ENCODE measurements at places on chromosomes 1 and 21.

GRCh38 chr1:21338573-21339355 is 48.5 kb upstream of the ECE1 start:
- DNase-seq: no peak

- DNase-seq: no peak
These were observed 633.7 kb downstream of the USP25 start for GRCh38 chr21:16363518-16363917.

DNA sequence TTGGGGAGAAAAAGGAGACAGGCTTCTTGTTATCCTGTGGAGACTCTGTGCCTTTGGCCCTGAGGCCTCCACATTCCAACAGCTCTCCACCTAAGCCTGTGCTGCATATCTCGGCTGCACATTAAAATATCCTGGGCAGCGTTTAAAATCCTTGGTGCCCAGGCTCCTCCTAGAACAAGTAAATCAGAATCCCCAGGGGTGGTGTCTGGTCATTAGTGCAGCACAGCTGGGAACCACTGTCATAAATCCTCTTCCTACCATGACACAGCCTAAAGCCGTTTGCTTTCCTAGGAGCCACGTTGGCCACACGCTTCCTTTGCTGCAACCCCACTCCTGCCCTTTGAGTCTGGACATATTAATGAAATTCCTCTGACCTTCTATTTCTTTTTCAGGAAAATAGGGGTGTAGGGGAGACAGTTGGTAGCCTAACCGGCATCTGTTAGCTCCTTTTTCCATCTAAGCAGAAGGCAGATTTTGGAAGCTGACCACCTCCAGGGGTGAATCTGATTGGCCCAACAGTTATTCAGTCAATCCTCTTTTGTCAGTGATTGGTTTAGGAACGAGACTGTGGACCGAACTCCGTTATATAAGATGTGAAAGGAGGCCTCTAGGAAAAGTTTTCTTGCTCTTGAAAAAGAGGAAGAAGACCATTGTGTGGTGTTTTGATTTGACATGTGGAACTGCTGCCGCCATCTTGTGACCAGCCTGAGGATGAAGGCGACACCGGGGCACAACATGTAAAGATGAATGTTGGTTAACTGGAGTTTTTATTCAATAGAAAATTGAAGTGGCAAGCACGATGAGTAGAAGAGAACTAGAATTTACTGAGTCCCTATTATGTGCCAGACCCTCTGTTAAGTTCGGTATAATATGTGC is 41.9 kb downstream of the JUN start:
- no peak for DNase-seq

GRCh38 chr1:12075195-12076114 is 12.4 kb downstream of the TNFRSF8 start:
- DNase-seq: no peak

DNA sequence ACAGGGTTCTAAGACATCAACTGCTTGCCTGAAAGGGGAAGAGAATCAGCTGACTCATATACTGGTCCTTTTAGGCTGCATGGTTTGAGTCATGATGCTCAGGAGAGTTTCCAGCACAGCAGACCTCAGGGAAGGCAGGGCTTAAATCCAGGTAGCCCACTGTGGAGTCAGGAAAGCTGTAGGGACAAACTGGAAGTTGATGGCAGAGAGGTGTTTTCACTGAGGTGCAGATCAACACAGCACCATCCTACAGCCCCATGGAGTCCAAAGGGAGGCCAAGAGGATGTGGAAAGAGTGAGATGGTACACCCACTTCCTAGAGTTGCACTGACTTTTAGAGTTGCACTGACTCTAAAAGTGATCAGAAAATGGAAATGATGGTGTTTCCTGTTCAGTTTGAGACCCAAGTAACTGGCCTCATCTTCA is 252.4 kb upstream of the DUSP10 start:
- no peak for DNase-seq

DNA sequence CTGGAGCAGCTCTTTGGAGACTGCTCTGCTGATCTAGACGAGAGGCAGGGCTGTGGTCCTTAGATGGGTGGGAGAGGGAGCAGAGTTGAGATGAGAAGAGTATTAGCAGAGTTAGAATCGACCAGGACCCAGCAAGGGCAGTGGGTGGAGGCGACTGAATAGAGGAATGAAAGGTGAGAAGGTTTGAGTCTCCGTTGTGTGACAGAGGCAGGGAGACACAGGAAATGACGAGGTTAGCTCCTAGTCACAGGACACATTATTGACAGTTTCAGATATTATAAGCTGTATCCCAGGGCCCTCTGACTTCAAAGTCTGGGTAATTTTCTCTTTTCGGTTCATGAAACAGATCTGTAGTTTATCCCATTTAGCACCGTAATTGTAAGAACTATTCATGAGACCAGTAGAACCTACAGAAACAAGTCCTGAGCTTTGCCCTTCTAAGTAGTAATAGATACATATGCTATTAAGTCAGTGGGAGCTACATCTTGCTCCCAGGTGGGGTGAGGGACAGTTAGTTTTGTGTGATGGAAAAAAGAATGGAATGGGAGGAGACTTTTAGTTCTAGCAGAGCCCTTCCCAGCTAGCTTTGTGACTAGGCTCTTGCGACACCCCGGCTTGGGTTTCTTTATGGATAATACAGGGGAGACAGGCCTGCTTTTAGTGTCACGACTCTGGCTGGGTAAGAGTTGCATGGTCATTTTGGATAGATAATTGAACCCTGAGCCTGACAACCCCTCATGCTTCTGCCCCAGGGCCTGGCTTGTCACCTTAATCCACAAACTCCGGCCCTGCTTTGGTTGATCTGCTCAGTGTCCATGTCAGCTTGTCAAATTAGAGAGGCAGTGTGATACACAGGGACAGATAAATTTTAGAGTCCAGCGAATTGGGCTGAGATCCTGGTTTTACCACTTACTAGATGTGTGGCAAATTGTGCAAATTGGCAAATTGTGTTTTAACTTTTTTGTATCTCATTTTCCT is 70.2 kb downstream of the UCK2 start:
- no peak for DNase-seq

- DNase-seq: no peak
These were observed 9.8 kb upstream of the SMAP2 start for GRCh38 chr1:40363721-40364120.

DNA sequence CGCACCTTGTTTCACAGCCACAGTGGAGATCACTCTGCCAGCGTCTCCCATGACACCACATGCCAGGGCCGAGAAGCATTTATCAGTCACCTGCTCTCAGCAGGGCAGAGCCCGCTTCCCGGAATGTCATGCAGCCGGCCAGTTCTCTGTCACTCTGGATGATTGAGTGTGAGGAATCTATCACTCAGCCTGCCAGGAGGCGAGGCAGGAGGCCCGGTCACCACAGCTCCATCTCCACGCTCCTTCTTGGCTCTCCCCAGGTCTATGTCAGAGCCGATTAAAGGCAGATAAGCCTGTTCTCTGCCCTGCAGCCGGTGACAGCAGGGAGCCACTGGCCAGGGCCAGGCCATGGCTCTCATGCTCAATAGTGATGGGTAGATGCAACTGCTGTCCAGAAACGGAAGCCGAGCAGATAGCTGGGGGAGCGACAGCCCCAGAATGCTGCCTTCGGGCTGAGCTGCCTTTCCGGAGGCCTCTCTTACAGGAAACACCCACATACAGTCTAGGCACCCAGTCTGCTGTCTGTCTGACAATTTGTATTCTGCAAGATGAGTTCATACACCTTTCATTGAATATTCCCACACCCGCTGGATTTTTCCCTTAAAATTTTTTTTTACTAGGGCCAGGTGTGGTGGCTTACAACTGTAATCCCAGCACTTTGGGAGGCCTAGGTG is 64.1 kb downstream of the ACTL8 start:
- no peak for DNase-seq

DNA sequence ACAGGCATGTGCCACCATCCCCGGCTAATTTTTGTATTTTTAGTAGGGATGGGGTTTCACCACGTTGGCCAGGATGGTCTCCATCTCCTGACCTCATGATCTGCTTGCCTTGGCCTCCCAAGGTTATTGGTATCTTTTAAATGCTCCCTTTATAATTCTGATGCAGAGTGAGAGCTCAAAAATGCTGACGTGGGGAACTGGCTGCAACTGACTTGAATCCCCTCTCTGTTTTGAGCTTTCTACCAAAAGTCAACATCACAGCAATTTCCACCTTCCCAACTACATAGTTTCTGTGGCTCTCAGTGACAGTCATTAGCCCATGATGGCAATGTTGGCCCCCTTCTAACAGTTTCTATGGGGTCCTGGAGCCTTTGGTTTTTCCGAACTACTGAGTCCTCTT is 268.2 kb upstream of the FOXD3 start:
- no peak for DNase-seq

GRCh38 chr1:222394224-222394623 is 153.7 kb downstream of the HHIPL2 start:
- DNase-seq: no peak

- DNase-seq: no peak
These were observed 5.1 kb upstream of the ACTN2 start for GRCh38 chr1:236681219-236681618.

DNA sequence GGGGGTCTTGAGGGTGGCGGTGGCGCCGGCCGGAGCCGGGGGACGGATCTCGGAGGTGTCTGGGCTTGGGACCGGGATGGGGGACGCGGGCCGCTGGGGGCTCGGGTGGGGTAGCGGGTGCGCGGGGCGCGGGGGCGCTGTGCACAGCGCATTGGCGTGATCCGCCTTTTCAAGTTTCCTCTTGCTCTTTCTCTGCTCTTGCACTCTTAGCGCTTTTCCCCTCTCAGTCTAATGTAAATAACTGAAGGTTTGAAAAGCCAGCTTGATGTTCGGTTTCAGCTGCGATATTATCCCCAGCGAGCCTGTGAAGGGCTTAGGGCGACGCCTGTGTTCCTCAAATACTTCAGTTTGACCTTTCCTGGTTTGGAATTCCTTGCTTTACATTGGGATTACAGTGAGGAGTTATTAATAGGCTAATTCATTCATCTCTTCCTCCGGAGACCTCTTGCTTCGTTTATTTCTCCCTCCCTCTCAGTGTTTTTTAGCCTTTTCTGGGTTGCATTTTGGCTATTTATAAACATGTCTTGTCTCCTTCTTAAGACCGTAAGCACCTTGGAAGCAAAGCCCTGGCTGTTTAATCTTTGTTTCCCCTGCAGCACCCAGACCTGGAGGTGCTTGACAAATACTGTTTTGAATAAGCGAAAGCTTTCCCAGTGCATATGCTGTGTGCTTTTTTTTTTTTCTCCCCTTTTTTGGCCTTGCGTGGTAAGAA is 693 bp downstream of the RAB4A start:
- DNase-seq: no peak

- DNase-seq: no peak
These were observed 39.1 kb upstream of the CDC42BPA start for GRCh38 chr1:227357171-227357926.

DNA sequence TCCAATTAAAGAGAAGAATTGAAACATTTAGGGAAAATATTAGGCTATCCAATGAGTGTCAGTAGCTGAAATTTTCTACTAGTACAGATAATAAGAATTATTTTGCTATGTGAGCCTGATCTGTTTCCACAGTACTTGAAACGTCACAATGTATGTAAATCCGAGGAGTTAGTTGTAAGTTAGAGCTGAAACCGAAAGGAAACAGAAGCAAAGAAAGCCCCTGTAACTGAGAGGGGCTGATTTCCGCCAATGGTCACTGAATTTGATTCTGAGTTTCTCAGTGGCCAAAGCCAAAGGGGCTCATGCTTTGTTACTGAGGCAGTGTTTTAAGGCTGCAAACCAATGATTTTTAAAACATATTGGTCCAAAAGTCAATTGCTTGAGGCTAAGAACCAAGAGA is 168.3 kb upstream of the DUSP10 start:
- DNase-seq: no peak

DNA sequence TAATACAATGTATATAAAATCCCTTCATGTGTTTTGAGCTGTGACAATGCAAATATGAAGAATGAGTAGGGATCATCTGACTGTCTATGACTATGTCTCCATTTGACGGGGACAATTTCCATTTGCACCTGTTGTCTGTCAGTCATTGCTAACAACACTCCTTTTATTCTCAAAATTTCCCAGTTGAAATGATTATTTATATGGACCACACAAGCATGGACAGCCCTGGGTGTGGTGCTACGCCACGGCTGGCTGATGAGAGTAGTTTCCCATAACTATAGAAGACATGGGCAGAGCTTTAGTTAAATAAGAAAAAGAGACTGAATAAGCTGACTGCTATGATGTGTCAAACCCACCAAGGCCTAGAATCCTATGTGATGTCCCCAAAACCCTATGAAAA is 135.8 kb downstream of the MAP3K21 start:
- DNase-seq: no peak

DNA sequence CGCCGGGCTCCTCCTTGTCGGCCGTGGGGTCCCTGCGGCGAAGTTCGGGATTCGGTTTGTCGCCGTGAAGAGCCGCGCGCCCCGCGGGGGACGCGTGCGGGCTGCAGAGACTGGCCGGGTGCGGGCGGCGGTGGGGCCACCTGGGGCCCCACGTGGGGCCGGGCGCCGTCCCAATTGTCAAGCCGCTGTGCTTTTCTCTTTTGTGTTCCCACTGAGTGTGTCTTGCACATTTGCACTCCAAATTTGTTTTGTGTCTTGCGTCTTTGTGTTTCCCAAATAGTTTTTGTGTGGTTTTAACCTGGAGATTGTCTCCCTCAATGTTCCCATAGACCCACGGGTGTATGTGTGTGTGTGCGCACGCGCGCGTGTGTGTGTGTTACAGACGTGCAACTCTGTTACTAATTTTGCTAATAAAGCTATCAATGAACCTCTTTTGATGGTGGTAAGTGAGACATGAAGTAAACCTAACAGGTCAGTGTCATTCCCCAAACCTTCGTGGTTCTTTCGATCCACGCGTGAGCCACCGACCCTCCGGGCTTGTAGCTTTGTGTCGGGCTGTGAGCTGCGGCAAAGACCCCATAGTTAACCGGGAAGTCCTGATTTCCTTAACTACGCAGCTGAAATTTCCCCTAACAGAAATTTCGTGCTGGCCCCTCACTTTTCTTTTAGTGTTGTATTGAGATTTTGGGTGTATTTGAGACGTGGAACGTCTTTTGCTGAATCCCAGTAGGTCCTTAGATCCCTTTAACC is 708 bp downstream of the PRDM2 start:
- DNase-seq: no peak

GRCh38 chr1:230900984-230901383 is 32.7 kb upstream of the C1orf198 start:
- DNase-seq: no peak

GRCh38 chr21:25956993-25957714 is 213.4 kb downstream of the APP start:
- no peak for DNase-seq

- DNase-seq: no peak
These were observed 33.5 kb upstream of the ADAM30 start for GRCh38 chr1:119929643-119930315.

- no peak for DNase-seq
These were observed 406.7 kb downstream of the NTNG1 start for GRCh38 chr1:107547363-107548155.

Data from activated naive CD8-positive, alpha-beta T cell treated with anti-CD3 and anti-CD28 coated beads, Interleukin-2, amount 50 U/mL, for 16 hours (primary cell).